Activated naive CD8-positive, alpha-beta T cell treated with anti-CD3 and anti-CD28 coated beads for 36 hours (primary cell): ENCODE measurements at places on chromosomes 1 and 21.

DNA sequence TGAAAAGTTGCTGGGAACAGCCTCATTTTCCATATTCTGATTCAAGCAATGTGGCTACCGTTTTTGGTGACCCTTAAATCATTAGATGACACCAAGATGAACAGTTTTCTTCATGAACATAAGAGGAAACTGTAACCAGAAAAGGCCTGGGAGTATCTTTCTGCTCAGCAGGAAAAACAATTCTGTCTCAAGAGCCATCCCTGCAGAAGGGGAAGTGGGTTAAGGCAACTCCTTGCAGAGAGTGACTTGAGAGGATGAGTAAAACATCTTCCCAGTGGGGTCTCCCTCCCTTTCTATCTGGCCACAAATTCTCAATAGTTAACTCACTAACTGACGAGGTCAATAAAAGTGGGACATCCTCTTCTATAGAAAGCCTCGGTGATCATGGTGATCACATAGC, 187.6 kb upstream of the NRIP1 start:
- no peak for DNase-seq

DNA sequence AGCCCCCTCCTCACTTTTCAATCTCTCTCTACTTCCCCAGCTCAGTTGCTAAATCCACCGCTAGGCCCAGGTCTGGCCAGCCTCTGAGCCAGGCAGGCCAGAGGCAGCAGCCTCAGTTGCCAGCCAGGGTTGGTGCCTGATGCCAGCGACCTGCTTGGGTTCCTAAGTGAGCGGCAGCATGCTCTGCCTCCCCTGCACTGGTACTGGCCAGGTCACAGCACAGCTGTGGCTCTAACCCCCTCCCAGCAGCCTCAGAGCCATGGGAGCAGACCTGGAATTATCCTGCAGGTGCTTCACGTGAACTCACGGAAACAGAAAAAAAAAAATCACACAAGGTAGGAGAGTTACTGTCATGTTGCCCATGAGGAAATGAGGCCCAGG, 82.5 kb upstream of the ATF3 start:
- no peak for DNase-seq

- DNase-seq, result peak; percentile 79
These were observed 51.2 kb upstream of the SYNC start for GRCh38 chr1:32753532-32754316.

DNA sequence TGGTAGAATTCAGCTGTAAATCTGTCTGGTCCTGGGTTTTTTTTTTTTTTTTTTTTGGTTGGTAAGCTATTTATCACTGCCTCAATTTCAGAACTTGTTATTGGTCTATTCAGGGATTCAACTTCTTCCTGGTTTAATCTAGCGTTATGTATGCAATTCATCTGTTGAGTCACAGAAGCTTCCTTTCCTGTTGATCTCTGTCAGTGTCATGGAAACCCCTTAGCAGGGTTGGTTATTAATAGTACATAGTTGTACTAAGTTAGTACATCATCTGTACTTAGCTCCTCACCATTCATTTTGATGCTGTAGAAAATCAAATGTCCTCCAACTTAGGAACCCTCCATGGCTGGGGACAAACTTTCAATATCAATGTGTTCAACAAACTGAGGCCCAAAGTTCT, 51.0 kb upstream of the BARHL2 start:
- no peak for DNase-seq

DNA sequence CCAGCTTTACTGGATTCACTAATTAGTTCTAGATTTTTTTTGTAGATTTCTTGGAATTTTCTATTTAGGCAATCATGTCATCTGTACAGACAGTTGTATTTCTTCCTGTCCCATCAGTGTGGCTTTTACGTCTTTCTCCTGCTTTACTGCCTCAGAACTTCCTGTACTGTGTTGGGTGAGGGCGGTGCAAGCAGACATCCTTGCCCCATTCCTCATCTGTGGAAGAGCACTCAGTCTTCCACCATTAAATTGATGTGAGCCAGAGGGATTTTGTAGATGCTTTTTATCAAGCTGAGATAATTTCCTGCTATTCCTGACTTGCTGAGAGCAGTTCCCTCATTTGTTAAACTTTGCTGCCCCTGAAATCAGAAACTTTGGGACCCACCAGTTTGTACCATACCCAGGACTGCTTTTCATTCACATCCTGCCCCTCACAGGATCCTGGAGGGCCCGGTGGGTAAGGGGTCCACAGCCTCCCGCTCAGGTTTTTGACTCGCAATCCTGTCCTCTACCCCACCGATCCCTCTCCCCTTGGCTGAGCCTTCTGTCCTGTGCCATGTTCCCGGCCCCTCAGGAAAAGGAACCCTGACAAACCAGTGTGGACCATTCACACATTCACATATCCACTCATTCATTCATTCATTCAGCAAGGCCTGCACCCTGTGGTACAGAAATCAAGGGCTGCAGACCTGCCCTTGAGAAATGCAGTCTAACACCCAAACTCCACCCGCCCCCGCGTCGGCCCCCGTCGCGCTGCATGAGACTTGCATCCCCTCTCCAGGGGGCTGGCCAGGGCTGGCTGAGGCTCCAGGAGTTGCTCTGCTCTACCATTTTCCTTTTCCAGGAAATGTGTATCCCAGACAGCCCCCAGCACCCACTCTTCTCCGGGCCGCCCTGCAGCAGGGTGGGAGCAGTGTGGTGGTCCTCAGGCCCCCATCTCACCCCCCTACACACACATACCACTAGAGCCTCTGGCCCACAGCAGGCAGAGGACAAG, 246.5 kb upstream of the VAMP3 start:
- DNase-seq, result no peak

DNA sequence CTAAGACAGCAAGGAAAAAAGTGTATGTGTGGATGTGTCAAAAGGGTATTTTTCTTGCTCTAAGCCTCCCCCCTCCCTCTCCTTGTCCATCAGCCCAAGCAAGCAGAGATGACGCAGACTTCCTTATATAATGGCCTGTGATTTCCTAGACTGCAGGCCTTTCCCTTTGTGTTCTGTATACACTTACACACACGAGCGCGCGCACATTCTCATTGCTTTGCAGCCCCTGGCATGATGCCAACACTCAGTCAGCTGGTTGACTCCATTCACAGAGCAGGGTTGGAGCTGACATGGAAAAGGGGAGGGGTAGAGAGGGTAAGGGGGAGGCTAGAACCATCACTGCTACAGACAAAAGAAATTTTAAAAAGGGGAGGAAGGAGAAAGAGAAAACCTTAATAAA, 41.8 kb downstream of the GATAD2B start:
- peak; percentile 38 for DNase-seq

GRCh38 chr1:194959795-194960194, 1648.4 kb downstream of the KCNT2 start:
- no peak for DNase-seq

DNA sequence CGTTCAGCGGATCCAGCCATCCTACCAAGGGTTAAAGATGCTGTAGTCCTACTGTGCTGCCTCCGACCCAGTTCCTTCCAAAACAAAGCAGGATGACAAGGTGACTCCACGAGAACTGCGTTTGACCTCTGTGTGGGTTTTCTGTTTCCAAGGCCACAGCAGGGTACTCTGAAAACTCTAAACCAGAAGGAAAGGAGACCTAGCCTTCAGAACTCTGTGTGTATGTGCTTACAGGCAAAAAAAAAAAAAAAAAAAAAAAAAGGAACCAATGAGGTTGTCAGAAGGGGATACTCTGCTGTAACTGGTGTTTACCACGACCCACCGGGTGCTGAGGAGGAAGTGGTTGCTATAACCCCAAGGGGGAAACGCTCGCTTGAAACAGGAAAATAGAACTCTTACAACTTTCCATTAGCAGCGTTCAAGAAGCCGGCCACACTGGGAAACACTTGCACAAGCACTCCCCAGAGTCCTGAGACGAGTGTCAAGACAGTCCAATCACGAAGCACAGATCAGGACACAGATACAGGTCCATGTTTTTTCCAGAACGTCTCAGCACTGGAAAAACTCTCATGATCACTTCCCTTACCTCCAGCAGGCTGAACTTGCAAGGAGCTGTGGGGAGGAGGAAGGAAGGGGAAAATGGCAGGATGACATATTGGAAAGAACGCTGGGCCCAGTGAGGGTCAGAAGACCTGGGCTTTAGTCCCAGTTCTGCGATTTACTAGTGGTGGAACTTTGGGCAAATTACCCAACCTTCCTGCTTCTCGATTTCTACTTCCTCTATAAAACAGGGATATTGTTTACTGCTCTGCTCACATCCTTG, 64.0 kb downstream of the ITPKB start:
- DNase-seq, result peak; percentile 80

- no peak for DNase-seq
These were observed 839.0 kb downstream of the LRRIQ3 start for GRCh38 chr1:73359001-73359400.

- DNase-seq, result peak; percentile 51
These were observed 3.7 kb downstream of the TCHH start for GRCh38 chr1:152111515-152111968.

DNA sequence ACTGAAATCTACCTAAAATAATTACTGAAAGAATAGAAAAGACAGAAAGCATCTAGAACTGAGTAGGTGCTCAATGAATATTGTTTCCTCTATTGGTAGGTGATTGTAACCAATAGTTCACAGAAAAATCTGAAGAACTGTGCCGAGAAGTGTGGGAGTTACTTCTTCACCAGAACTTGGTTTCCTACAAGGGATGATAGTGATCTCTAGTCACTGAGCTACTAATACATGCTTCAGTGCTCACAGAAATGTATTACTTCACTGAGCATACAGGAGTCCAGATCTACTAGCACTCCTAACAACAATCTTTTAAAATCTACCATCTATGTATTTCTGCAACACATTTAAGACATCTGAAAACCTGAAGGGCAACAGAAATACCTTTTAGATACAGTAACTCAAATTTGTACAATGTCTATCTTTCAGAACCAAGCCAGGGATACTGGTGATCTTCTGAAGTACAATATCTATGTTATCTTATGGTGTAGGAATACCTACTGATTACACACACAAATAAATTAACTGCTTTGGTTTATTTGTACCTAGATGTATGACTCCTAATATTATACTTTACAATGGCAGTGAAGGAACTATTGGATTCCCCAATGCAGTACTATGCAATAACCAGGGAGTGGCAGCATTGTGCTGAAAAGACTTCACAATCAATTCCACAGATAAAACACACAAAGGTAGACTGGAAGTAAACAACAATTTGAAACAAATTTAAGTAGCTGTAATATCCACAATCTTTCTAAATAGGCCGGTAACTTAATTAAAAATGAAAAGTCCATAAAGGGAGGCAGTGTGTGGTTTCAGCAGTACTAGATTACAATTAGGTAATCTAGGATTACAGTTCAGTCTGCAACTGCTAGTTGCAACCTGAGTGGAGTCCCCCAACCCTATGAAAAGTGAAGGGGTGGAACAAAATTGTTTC, 243.0 kb downstream of the SLC45A1 start:
- no peak for DNase-seq

- DNase-seq, result no peak
These were observed 25.4 kb downstream of the CHD5 start for GRCh38 chr1:6154525-6155319.

- no peak for DNase-seq
These were observed 13.1 kb upstream of the COL24A1 start for GRCh38 chr1:86169625-86170024.

- peak; percentile 33 for DNase-seq
These were observed 7.1 kb downstream of the TCP10L start for GRCh38 chr21:32578107-32578691.

- no peak for DNase-seq
These were observed 296.3 kb upstream of the ZP4 start for GRCh38 chr1:238186887-238187574.

- no peak for DNase-seq
These were observed at the start of gene KCNK1 for GRCh38 chr1:233613252-233614172. Gene KCNK1 (plus strand): TSS chr1:233614106. CDS start chr1:233614172, 66 bp downstream.

GRCh38 chr1:116226017-116226416, 114.8 kb downstream of the MAB21L3 start:
- no peak for DNase-seq

- no peak for DNase-seq
These were observed 29.0 kb upstream of the LGALS8 start for GRCh38 chr1:236494586-236495466.

- no peak for DNase-seq
These were observed 72.5 kb downstream of the FOXD2 start for GRCh38 chr1:47510282-47510811.

- DNase-seq, result no peak
These were observed 3.2 kb upstream of the COL24A1 start for GRCh38 chr1:86159800-86160199.

DNA sequence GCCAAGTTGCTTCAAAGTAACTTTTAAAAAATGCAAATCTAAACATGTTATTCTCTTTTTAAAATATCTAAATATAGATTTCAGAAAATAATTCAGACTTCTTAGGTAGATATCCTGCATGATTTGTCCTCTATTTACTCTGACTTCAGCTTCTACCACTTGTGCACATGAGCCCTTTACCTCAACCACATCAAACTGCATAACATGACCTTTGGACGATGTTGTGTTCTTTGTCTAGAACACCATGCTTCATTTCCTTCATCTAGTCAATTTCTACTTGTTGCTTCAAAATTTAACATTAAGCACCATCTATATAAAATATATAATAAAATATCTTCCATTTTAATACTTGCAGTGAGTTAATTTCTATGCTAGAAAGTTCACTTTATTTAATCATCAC, 96.9 kb downstream of the PLPP3 start:
- DNase-seq, result no peak

- DNase-seq, result no peak
These were observed 336.3 kb downstream of the PBX1 start for GRCh38 chr1:164895026-164895912.

- no peak for DNase-seq
These were observed 6.5 kb downstream of the KCNN3 start for GRCh38 chr1:154863315-154864174.

DNA sequence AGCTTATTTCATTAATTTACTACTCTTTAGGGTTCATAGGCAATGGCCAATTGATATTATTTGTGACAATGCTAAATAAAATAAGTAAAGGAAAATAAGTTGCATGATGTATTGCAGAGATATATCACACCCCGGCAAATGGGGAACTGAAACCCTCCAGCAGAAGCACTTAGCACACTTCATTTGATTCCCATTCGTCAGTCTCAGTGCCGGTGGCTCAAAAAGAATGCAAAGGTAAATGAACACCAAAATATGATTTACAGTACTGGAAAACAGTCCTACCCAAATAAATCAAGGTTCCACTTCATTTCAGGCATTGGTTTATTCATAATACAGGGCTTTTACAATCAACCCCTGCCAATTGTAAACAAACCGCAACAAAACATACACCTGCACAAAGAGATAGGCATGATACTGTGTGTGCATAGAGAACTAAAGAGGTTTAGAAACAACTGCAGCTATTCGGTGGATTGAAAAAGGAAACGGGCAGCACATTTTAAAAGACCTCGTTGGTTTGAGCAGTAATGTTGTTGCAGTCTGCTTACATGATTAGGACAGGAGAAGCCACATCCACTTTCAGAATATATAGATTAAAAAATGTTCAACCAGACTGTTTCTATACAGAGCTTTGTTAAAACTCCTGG, 1019.2 kb downstream of the TTLL7 start:
- DNase-seq, result no peak

DNA sequence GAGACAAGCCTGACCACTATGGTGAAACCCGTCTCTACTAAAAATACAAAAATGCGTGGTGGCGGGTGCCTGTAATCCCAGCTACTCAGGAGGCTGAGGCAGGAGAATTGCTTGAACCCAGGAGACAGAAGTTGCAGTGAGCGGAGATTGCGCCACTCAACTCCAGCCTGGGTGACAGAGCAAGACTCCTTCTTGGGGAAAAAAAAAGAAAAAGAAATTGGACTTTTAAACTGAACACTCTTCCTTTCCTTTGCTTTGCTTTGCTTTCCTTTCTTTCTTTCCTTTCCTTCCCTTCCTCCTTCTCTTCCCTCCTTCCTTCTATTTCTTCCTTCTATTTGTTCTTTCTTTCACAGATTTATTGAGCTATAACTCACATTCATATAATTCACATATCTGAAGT, 43.3 kb upstream of the PUM1 start:
- no peak for DNase-seq
